ENCODE measurements at places on chromosomes 16 and 17. TPM values are rescaled to one million over a fixed set of nuclear protein-coding genes. Genes with fewer than 3 reads are reported as not detected.

Gene NPIPA3
- not detected for total RNA-seq

Gene APOBR
- total RNA-seq, result not detected

Gene SLC38A8
- total RNA-seq, result not detected

Gene NPIPA5
- 5.7 TPM for total RNA-seq

Gene TEDC2
- total RNA-seq, result 6.7 TPM

Gene GRIN2A
- total RNA-seq, result not detected

Gene PRSS36
- 0.76 TPM for total RNA-seq

Gene PAQR4
- 11.9 TPM for total RNA-seq

Gene SLC5A11
- not detected for total RNA-seq

Gene SCGB1C2
- not detected for total RNA-seq

Gene ABCA8
- total RNA-seq, result 37.0 TPM

Gene FA2H
- total RNA-seq, result not detected

Gene BICDL2
- total RNA-seq, result not detected

Gene CA10
- total RNA-seq, result not detected

Gene COX11
- 57.8 TPM for total RNA-seq

Gene DPEP2NB
- not detected for total RNA-seq

Gene ALOX15B
- not detected for total RNA-seq

Gene TBC1D3E
- total RNA-seq, result not detected

Gene EVI2B
- total RNA-seq, result not detected

Gene PPY
- not detected for total RNA-seq

Gene CA4
- not detected for total RNA-seq

Gene ADPRM
- 12.7 TPM for total RNA-seq

Gene RPL38
- 762 TPM for total RNA-seq

Gene ELMO3
- total RNA-seq, result 1.7 TPM

Gene ABCA9
- total RNA-seq, result 1.8 TPM

Gene ATXN2L
- 210 TPM for total RNA-seq

Gene SLC13A5
- total RNA-seq, result not detected

Gene DNAAF8
- total RNA-seq, result 1.2 TPM

Measured in osteocyte (in vitro differentiated cells).